Cerebellum (tissue), 4 donors: ENCODE measurements at places on chromosomes 2 and 18. TPM values are rescaled to one million over a fixed set of nuclear protein-coding genes. Genes with fewer than 3 reads are reported as not detected.
A peak's percentile ranks its signal among the peaks of the same experiment; 100 is the strongest.

AMER3 gene
- 25.7 TPM for total RNA-seq

GRCh38 chr2:8659735-8660492 lies 21.9 kb upstream of the ID2 start:
- DNase-seq, result no peak

- no peak for DNase-seq
These were observed 86.9 kb upstream of the ZC3H15 start for GRCh38 chr2:186399082-186399644.

- no peak for DNase-seq
These were observed 671.9 kb upstream of the ZNF804A start for GRCh38 chr2:183926433-183926832.

PHOSPHO2 gene
- total RNA-seq, result 19.7 TPM

UGT1A10 gene
- not detected for total RNA-seq

GRCh38 chr2:230348787-230349186 lies 21.8 kb downstream of the SP140L start:
- no peak for DNase-seq

RAB6C gene
- 1.2 TPM for total RNA-seq

GRCh38 chr2:88671786-88672427 lies 19.6 kb upstream of the RPIA start:
- peak; percentile 74 for DNase-seq

DNA sequence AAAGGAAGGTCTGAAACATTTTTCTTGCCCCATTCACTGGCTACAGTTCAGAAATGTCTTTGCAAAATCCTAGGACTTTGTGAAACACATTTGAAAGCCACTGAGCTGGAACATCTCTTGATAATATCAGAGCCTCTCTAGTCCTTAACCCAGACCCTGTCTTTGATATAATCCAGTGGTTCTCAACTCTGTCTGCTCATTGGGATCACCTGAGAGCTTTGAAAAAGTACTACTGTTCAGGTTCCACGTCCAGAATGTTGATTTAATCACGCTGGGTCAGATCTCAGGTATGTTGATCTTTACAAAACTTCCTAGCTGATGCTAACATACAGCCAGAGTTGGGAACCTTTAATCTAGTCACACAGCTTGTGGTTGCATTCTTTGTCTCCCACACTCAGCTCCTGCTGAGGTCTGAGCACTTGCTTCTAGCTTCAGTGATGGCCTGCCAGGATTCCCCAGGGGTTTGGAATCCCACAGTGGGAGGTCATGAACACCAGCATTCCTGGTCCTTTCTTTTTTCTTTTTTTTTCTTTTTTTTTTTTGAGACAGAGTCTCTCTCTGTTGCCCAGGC lies 262.7 kb downstream of the SETBP1 start:
- no peak for DNase-seq

DNA sequence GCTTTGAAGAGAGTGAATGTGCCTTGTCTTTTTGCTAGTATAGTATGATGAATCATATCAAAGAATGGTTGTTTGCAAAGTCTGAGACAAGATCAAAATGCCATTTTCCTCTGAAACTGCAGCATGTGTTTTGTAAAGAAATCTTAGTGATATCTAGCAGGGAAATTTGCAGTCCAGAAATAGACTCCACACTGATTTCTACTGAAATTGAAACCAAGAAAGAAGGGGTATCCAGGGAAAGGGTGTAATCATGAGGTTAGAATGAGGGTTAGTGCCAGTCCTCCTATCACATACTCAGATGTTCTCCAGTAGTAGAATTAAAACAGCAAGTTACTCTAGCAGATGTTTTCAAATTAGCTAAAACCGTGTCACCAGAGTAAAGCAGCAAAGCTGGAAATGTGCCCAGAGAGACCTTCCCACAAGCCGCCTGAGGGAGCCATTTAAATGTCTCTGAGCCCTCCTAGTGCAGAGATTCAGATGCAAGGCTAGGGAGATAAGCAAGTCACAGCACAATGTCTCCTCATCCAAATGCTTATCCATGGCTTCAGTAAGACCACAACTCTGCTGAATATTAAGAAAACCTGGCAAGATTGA lies 4.9 kb downstream of the DLGAP1 start:
- DNase-seq, result no peak

CCL20 gene
- total RNA-seq, result not detected

MC4R gene
- total RNA-seq, result 0.54 TPM

DNA sequence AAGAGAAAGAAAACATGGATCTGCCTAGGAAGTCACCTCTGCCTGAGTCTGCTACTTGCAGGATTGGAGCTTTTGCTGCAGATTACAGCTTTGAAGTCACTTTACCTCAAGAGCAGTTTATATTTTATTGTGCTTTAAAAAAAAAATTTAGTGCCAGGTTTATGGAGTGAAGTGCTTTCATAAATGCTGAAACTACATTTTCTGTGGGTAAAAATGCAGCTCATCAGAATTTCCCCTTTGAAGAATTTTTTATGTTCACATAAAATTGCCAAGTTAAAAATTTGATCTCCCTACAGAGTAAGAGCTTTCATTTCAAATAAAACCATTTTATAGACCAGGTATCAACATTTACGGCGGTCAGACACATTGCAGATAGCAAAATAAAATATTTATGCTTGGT lies 25.2 kb downstream of the BCL2L11 start:
- no peak for DNase-seq

COL5A2 gene
- total RNA-seq, result 35.2 TPM

DNA sequence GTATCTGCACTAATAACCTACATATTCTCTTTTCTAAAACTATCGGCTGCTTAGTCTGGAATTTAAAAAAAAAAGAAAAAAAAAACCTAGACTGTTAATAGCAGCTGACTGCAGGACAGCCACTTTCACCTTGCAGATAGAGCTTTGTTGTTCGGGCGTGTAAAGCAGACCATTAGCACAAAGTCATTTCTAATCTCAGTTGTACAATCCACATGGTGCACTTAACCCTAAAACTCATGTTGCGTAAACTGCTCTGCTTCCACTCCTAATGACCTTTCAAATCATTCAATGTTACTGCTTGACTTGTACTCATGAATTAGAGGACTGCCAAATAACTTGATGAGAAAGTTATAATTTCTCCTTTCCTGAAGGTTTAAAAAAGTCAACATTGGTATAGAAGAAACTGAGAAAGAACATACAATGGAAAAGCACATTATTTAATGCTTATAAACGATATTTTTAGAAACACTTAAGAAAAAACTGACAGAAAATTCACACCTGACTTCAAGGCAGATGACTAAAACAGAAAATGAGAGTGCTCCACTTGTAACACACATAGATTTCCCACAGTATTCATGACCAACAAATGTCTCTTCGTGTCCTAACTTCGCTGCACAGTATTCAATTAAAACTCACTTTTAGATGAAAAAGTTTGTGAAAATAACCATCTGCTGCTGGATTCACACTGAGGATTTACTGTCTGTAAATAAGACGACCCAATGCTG lies 2.6 kb downstream of the CDH2 start:
- DNase-seq, result no peak

DNA sequence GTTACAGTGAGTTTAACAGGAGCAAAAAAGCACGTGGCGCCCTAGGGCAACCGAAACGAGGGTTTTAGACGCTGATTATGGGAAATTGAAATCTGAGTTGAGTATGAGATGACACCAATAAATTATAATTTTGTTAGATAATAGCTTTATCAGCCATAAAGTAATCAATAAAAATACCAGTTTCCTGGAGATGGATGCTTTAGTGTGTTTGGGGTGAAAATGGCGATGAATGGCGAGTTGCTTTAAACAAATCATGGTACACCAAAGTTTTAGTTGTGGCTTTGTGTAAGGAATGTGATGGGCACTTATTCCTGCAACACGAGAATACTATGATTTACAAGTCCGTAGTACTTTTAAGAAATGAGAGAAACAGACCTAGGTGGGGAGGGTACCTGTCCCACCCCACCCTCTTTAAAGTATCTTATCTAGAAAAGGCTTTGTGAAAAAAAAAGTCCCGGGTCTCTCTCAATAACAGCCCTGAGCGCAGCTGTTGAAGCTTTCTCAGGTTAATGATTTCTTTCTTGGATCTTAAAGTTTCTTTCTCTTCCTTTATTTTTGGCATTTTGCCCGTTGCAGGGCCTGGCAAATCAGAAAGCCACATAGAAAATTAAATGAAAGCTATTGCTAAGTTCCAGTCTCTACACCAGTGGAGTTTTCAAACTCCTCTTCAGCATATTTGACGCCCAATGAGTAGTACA lies 1.5 kb upstream of the RRM2 start:
- DNase-seq, result no peak

COLEC12 gene
- 25.3 TPM for total RNA-seq

GRCh38 chr2:216652566-216652965 lies 19.3 kb downstream of the IGFBP2 start:
- DNase-seq, result no peak

GRCh38 chr2:95276244-95276887 lies 2.1 kb downstream of the PROM2 start:
- DNase-seq, result no peak

DNA sequence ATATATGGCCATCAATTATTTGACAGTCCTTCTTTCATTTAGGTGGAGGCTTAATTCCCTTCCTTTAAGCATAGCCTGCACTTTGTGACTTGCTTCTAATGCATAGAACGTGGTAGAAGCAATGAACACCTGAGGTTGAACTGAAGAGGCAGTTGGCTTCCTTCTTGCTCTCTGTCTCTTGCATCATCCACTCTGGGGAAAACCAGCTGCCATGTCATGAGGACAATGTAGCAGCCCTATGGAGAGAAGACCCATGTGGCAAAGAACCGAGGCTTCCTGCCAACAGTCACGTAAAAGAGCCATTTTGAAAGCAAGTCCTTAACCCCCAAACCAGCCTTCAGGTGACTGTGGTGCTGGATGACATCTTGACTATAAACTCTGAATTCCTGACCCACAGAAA lies 46.8 kb downstream of the ATOH8 start:
- DNase-seq, result no peak

DNA sequence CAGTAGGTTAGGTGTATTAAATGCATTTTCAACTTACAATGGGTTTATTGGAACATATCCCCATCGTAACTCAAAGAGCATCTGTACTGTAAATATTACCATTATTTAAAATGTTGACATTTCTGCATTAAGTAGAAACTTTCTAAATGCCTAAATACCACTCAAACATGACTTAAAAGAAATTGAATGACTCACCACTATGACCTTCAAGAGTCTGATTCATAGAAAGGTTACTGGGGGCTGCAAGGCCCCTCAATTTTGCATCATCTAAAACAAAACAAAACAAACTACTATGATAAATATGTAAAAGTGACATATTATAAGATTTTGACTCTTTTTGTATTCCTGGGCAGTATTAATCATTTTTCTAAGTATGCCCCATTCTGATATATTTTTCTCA lies 7.6 kb downstream of the WDR35 start:
- no peak for DNase-seq

DNA sequence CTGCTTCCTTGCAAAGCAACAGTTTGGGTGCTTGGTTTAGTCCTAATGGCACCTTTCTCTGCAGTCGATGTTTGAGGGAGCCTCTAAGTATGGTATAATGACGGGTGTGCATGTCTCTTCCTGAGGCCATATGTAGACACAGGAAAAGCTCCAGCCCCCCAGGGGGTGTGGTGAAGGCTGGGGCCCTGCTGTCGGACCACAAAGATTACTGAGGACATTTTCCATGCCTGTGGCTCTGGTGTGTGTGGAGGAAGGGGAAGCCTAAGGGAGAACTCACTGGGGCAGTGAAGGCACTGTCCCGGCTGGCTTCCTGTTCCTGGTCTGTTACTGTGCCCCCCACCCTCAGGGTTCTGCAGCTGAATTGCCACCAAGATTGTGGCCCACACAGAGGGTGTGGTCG lies 187.1 kb downstream of the FHOD3 start:
- DNase-seq, result no peak

DNA sequence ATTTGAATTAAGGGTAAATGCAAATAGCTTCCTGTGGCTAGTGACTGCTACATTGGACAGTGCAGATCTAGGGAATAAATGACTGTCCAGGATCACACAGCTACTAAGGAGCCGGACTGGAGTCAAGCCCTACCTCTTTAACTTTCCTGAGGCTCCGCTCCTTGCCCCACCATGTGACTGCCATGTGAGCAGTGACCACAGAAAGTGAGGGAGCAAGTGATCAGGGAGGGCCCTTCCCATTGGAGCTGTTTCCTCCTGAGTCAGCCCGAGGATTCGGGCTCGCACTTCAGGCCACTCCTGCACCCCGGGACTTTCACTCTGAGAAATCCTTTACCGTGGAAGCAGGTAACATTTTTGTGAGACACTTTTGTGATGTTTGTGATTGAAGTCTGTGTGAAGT lies 198.0 kb downstream of the ANKRD30B start:
- no peak for DNase-seq

GRCh38 chr2:86783615-86784339 lies 6.9 kb downstream of the CD8A start:
- DNase-seq, result no peak

GRCh38 chr2:120982598-120982997 lies 246.9 kb downstream of the GLI2 start:
- DNase-seq, result no peak

- DNase-seq, result peak; percentile 1
These were observed 426.9 kb downstream of the CDH2 start for GRCh38 chr18:27750014-27750413.

GRCh38 chr2:123890148-123890547 lies 134.9 kb upstream of the CNTNAP5 start:
- no peak for DNase-seq

ALK gene
- 6.4 TPM for total RNA-seq

- DNase-seq, result no peak
These were observed 35.2 kb upstream of the TEX51 start for GRCh38 chr2:126863336-126864015.
